ENCODE measurements at places on chromosomes 3 and 15. TPM values are rescaled to one million over a fixed set of nuclear protein-coding genes. Genes with fewer than 3 reads are reported as not detected.

PDIA3 gene
- 313 TPM for total RNA-seq

DNA sequence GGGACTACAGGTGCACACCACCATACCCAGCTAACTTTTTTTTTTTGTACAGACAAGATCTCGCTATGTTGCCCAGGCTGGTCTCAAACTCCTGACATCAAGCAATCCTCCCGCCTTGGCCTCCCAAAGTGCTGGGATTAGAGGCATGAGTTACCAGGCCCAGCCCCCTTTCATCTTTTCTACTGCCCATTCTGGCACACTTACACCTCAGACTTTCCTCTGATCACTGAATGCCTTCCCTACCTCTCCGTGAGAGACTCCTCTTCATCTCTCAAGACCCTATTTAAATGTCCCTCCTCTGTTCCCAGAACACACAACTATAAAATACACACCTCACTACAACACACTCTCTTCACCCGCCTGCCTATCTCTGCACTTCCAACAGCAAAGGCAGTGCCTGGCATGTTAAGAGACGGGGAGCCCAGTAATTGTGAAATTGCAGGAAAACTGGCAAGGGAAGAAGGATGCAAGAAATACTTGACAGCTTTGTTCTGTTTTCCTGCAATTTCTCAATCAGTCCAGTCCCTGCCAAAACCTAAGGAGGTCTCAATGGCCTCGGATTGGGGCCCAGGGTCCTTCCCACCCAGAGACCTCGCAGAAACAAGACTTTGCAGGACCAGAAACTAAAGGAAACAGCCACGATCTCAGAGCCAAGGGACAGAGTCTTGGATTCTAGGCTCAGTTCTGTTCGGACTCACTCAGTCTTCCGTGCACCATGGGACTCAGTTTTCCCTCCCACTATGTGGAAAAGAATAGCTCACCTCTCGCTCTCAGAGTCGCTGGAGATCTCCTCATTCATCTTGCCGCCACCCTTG is 849 bp downstream of the RRP9 start:
- peak overlapping the region; percentile 85 for H3K4me3 ChIP-seq
- H3K4me1 ChIP-seq = peaks cover 26% of the 10 kb centered on the region
- no peaks in the 10 kb centered on the region for H3K27me3 ChIP-seq
- peak overlapping the region; percentile 53 for H3K27ac ChIP-seq
- peaks cover 34% of the 10 kb centered on the region for H3K36me3 ChIP-seq

- no peak overlapping the region for H3K4me3 ChIP-seq
- no peak for DNase-seq
- H3K36me3 ChIP-seq = no peaks in the 10 kb centered on the region
- H3K4me1 ChIP-seq = peaks cover 4% of the 10 kb centered on the region
- H3K27me3 ChIP-seq = no peaks in the 10 kb centered on the region
Observed at GRCh38 chr3:16720367-16720940, 115.2 kb upstream of the DAZL start.

TRIM42 gene
- total RNA-seq = not detected

PRTG gene
- not detected for total RNA-seq

DNA sequence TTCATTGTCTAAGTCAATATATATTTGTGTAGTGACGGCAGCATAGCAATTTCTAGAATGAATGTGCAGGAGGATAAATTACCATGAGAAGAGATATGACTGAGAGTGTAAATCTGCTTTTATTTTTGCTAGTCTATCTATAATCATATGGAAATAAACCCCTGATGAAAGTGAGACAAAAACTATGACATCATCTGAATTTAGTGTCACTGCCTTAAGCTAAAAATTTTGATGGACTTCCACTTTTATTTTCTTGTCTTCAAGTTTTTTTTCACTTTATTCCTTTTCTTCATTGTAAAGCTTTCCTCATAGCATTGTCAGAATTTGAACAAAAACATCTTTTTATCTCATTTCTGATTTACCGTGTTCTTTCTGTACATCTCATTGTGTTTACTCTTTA is 242.0 kb downstream of the CHST2 start:
- H3K27me3 ChIP-seq = no peaks in the 10 kb centered on the region
- H3K27ac ChIP-seq = no peak overlapping the region
- peaks cover 18% of the 10 kb centered on the region for H3K4me1 ChIP-seq
- H3K36me3 ChIP-seq = no peaks in the 10 kb centered on the region
- no peak overlapping the region for H3K4me3 ChIP-seq

- no peak for DNase-seq
- H3K27ac ChIP-seq = no peak overlapping the region
- peaks cover 6% of the 10 kb centered on the region for H3K4me1 ChIP-seq
- H3K4me3 ChIP-seq = no peak overlapping the region
- no peaks in the 10 kb centered on the region for H3K27me3 ChIP-seq
- peaks cover 26% of the 10 kb centered on the region for H3K36me3 ChIP-seq
Observed at GRCh38 chr15:90706394-90707327, 10.5 kb upstream of the BLM start.

GRCh38 chr3:8421267-8421666 is 80.4 kb upstream of the LMCD1 start:
- no peak for DNase-seq
- H3K36me3 ChIP-seq = no peaks in the 10 kb centered on the region
- H3K27me3 ChIP-seq = no peaks in the 10 kb centered on the region
- H3K27ac ChIP-seq = no peak overlapping the region

DNA sequence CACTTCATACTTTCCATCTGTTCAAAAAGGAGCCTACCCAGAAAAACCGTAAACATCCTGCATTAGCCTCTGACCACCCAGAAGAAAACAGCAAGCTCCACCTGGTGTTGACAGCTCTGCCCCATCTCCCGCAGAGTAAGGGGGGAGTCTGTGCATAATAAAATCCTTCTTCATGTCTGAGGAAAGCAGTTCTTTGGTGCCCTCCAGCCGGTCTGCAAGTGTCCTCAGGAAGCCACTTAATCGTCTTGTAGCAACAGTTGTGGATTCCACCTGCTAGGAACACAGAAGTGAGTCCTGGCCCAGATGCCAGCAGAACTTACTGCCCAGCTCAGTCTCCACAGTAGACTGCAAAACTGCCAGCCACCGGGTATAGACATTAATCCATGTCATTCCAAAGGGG is 22.5 kb downstream of the RIOX2 start:
- peaks cover 78% of the 10 kb centered on the region for H3K36me3 ChIP-seq
- H3K27me3 ChIP-seq = no peaks in the 10 kb centered on the region
- no peak overlapping the region for H3K4me3 ChIP-seq

MYD88 gene
- total RNA-seq = 32.0 TPM

FRMD5 gene
- total RNA-seq = 0.09 TPM

GRCh38 chr3:174397848-174398247 is 461.3 kb upstream of the NAALADL2 start:
- no peak for DNase-seq
- no peaks in the 10 kb centered on the region for H3K27me3 ChIP-seq
- no peaks in the 10 kb centered on the region for H3K4me1 ChIP-seq
- H3K27ac ChIP-seq = no peak overlapping the region

SPINK8 gene
- not detected for total RNA-seq

DNA sequence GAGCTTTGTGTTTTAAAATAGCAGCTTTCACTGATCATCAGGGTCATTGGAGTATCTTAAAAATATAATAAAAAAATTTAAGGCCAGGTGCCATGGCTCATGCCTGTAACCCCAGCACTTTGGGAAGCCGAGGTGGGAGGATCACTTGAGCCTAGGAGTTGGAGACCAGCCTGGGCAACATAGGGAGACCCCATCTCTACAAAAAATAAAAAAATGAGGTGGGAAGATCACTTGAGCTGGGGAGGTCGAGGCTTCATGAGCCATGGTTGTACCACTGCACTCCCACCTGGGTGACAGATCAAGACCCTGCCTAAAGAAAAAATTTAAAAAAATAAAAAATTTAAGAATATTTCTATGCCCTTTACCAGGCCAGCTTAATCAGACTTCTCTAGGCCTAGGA is 1.5 kb downstream of the HMCES start:
- H3K27me3 ChIP-seq = no peaks in the 10 kb centered on the region
- H3K4me1 ChIP-seq = peaks cover 44% of the 10 kb centered on the region
- DNase-seq = no peak
- H3K4me3 ChIP-seq = peak overlapping the region; percentile 25
- peaks cover 52% of the 10 kb centered on the region for H3K36me3 ChIP-seq

FSTL1 gene
- total RNA-seq = 0.12 TPM

Measured in activated CD4-positive, alpha-beta T cell treated with anti-CD3 and anti-CD28 coated beads, Interleukin-2, amount 10 ng/mL, durations not matched to agents 24 days and 14 days (primary cell).